ENCODE measurements at places on chromosomes 13 and 19. TPM values are rescaled to one million over a fixed set of nuclear protein-coding genes. Genes with fewer than 3 reads are reported as not detected.

The PTH2 gene
- total RNA-seq = not detected

The HIF3A gene
- 54.2 TPM for total RNA-seq

The VSIG10L gene
- 5.9 TPM for total RNA-seq

- H3K27ac ChIP-seq = no peak overlapping the region
- DNase-seq = no peak
- H3K4me3 ChIP-seq = no peak overlapping the region
- no peaks in the 10 kb centered on the region for H3K4me1 ChIP-seq
- H3K36me3 ChIP-seq = no peaks in the 10 kb centered on the region
- peaks cover 1% of the 10 kb centered on the region for H3K27me3 ChIP-seq
Measured at GRCh38 chr13:61692691-61693090, 277.0 kb upstream of the PCDH20 start.

DNA sequence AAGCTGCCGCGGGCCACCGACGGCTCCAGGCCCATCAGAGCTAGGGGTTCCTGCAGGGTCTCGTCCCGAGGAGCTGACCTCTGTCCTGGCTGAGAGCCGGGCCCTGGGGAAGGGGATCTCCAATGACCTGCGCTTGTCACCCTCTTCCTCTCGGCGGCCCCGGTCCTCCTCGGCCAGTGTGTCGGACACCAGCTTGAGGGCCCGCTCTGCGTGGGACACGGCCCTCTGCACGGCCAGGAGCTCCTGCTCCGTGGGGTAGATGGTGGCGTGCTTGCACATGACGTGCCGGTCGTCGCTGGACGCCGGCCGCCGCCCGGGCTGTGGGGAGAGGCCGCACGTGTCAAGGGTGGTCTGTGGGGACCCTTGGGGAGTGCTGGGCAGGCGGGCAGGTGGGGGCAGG is 32.7 kb upstream of the MATK start:
- H3K4me1 ChIP-seq = peaks cover 3% of the 10 kb centered on the region
- H3K4me3 ChIP-seq = no peak overlapping the region
- no peak overlapping the region for H3K27ac ChIP-seq
- DNase-seq = no peak

DNA sequence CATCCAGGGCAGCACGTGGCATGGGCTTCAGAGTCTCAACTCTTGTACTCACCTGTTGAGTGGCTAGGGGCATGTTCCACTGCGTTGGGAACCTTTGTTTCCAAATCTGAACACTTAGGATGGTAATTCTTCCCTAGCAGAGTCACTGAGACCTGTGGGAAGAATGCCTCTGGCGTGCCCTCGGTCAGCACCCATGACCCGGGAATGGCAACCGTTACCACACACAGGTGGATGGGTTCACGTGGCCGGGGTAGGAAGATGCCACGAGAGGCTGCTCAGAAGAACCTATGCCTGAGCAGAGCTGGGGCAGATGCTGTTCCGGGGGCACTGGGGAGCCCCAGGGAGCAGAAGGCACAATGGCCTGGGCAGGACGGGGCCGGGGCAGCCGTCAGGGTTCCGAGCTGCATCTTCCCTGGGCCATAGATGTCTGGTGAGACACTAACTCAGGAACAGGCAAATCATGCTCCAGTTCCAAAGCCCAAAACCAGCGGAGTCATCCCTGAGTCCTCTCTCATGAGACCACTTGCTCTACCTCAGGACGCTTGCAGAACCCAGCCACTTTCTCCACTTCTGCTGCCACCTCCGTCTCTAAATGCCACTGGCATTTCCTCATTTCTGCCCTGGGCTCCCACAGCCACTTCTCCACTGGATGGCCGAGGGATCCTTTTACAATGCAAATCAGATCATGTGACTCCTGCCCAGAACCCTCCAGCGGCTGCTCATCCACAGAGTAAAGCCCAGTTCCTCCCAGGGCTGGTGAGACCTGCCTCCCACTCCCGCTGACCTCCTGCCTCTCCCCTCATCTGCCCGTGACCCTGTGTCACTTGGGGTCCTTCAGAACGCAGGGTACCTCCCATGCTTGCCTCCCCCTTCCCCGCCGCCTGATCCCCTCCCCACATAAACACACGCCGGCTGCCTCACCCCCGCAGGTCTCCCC is 36.7 kb downstream of the FAM124A start:
- H3K27me3 ChIP-seq = no peaks in the 10 kb centered on the region
- H3K36me3 ChIP-seq = peaks cover 15% of the 10 kb centered on the region
- H3K4me1 ChIP-seq = no peaks in the 10 kb centered on the region
- no peak overlapping the region for H3K27ac ChIP-seq
- no peak for DNase-seq

DNA sequence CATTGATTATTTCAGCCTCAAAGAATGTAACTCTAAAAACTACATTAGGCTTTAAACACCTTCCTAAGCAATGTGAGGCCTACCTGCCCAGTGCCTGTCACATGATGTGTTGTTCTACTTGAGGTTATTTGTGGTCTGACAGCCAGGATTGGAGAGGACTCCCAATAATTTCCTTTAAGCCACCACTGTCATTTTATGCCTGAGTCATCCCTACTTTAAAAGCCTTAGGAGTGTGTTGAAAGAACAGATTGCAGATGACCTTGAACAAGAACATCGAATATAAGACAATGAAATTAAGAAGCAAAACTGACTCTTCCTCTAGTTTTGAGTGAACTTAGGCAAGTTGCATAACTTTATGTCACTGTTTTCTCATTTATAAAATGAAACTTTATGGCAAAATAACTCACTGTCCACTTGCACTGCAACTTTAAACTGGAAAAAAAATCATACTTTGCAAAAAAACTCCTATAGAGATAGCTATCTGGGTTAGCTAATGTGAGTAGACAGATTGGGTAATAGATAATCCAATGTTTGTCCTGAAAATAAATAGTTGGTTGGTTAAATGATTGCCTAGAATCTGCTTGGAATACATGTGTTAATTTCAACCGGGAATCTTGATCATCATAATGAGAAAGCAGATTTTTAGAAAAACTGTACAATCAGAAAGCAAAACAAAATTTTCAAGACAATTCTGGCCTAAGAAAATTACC is 361.2 kb downstream of the SUCLA2 start:
- DNase-seq = no peak
- no peaks in the 10 kb centered on the region for H3K36me3 ChIP-seq
- H3K4me1 ChIP-seq = no peaks in the 10 kb centered on the region
- no peak overlapping the region for H3K4me3 ChIP-seq

DNA sequence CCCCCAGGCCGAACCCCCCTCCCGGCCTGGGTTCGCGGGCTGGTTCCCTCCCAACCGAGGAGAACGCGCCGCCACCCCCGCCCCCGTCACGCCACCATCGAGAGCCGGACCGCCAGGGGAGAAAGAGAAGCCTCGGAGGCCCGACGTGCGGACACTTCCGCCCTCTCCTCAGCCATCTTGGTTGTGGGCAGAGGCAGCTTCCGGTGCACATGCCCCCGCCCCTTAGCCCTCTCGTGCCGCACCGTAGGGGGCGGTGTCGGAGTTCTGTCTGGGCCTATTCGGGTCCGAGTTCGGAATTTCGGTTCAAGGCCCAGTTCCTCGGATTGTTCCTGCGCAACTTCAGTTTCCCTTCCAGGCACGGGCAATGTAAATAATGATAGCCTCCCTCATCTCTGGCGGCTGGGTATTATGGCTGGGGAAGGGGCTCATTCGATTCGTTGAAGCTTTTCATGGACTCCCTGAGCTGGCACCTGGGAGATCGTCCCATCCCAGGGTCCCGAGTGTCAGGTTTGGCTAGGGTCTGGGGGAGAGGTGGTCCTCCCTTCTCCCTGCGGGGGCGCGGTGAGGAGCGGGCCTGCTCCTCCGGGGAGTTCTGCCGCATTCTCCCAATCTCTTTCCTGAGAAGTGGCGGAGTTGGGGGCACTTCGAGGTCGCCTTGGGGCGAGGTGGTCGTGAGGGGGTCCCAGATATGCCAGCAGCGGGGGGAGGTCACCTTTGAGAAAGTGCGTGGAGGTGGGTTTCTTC is at the start of the genes IER2 and STX10:
IER2 (plus strand) TSS at position 225 of the 744 bp plus-strand sequence. CDS start 2,776 bp downstream, outside the sequence.
STX10 (minus strand) TSS at position 189 of the 744 bp plus-strand sequence. CDS start 202 bp downstream, outside the sequence.
- peak within 1 kb of the TSS; percentile 99 for H3K4me3 ChIP-seq
- peaks cover 28% of the 10 kb centered on the region for H3K27me3 ChIP-seq
- peaks cover 28% of the 10 kb centered on the region for H3K36me3 ChIP-seq

- H3K36me3 ChIP-seq = no peaks in the 10 kb centered on the region
- H3K4me3 ChIP-seq = no peak overlapping the region
- no peak overlapping the region for H3K27ac ChIP-seq
- no peak for DNase-seq
- no peaks in the 10 kb centered on the region for H3K4me1 ChIP-seq
Measured at GRCh38 chr13:90803210-90803609, 544.3 kb upstream of the MIR17HG start.

- H3K4me1 ChIP-seq = peaks cover 70% of the 10 kb centered on the region
- H3K27ac ChIP-seq = peak overlapping the region; percentile 61
- no peak for DNase-seq
- peaks cover 22% of the 10 kb centered on the region for H3K27me3 ChIP-seq
- H3K36me3 ChIP-seq = no peaks in the 10 kb centered on the region
- peak overlapping the region; percentile 21 for H3K4me3 ChIP-seq
Measured at GRCh38 chr13:40480012-40480914, 186.2 kb downstream of the FOXO1 start.

- no peak for DNase-seq
- no peak overlapping the region for H3K4me3 ChIP-seq
- H3K27me3 ChIP-seq = peaks cover 1% of the 10 kb centered on the region
- no peaks in the 10 kb centered on the region for H3K36me3 ChIP-seq
- H3K4me1 ChIP-seq = no peaks in the 10 kb centered on the region
Measured at GRCh38 chr19:35689836-35690235, 14.5 kb upstream of the ZBTB32 start.

- H3K4me1 ChIP-seq = no peaks in the 10 kb centered on the region
- H3K36me3 ChIP-seq = no peaks in the 10 kb centered on the region
- H3K27ac ChIP-seq = no peak overlapping the region
- no peak for DNase-seq
- peaks cover 4% of the 10 kb centered on the region for H3K27me3 ChIP-seq
Measured at GRCh38 chr13:107365466-107366215, 797.7 kb upstream of the ARGLU1 start.

- no peak for DNase-seq
- peaks cover 1% of the 10 kb centered on the region for H3K27me3 ChIP-seq
- H3K27ac ChIP-seq = no peak overlapping the region
- no peak overlapping the region for H3K4me3 ChIP-seq
Measured at GRCh38 chr13:76350399-76350798, 535.8 kb downstream of the KCTD12 start.

- peaks cover 19% of the 10 kb centered on the region for H3K36me3 ChIP-seq
- DNase-seq = no peak
- peaks cover 5% of the 10 kb centered on the region for H3K4me1 ChIP-seq
- H3K4me3 ChIP-seq = no peak overlapping the region
- no peak overlapping the region for H3K27ac ChIP-seq
- H3K27me3 ChIP-seq = no peaks in the 10 kb centered on the region
Measured at GRCh38 chr19:38148337-38148736, 75.7 kb downstream of the DPF1 start.

DNA sequence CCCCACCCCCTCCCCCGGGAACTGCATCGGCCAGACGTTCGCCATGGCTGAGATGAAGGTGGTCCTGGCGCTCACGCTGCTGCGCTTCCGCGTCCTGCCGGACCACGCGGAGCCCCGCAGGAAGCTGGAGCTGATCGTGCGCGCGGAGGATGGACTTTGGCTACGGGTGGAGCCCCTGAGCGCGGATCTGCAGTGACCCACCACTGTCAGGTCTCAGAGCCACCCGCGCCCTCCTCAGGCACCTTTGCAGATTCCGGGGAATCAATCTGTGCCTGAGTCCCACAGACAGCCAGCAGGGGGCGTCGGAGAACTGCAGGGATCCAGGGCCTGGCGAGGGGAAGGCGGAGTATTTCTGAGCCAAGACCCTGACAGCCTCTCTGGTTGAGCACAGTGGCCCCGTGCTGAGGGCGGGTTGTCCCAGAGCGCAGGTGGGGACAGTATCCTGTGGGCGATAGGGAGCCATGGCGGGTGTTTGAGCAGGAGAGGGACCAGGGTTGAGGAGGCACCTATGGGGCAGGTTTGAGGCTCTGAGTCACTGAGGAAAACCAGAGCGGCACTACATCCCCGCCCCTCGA is 30.4 kb upstream of the CYP4F8 start:
- peaks cover 5% of the 10 kb centered on the region for H3K27me3 ChIP-seq
- no peaks in the 10 kb centered on the region for H3K4me1 ChIP-seq
- peaks cover 10% of the 10 kb centered on the region for H3K36me3 ChIP-seq
- DNase-seq = peak; percentile 46

DNA sequence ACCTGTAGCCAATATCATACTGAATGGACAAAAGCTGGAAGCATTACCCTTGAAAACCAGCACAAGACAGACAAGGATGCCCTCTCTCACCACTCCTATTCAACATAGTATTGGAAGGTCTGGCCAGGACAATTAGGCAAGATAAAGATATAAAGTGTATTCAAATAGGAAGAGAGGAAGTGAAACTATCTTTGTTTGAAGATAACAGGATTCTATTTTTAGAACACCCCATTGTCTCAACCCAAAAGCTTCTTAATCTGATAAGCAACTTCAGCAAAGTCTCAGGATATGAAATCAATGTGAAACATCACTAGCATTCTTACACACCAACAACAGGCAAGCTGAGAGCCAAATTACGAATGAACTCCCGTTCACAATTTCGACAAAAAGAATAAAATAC is 17.8 kb upstream of the CCNA1 start:
- peaks cover 9% of the 10 kb centered on the region for H3K4me1 ChIP-seq
- H3K4me3 ChIP-seq = no peak overlapping the region
- H3K27ac ChIP-seq = no peak overlapping the region
- no peaks in the 10 kb centered on the region for H3K36me3 ChIP-seq
- DNase-seq = no peak
- H3K27me3 ChIP-seq = no peaks in the 10 kb centered on the region

DNA sequence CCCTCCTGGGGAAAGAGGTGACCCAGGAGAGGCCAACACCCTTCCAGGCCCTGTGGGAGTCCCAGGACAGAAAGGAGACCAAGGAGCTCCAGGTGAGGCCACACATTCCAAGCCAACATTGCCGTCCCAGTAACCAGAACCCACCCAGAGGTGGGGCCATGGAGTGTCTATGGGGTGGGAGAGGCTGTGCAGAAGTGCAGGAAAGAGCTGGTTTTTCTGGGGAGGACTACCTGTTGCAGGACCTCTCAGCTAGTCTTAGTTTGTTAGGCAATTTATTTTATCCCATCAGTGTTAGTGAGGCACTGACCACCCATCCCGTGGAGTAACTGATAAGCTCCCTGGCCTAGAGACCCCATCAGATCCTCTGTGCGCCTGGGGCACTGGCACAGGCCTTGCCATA is 66.1 kb downstream of the RAB20 start:
- H3K36me3 ChIP-seq = peaks cover 69% of the 10 kb centered on the region
- no peak for DNase-seq
- peaks cover 2% of the 10 kb centered on the region for H3K4me1 ChIP-seq
- H3K27ac ChIP-seq = no peak overlapping the region

DNA sequence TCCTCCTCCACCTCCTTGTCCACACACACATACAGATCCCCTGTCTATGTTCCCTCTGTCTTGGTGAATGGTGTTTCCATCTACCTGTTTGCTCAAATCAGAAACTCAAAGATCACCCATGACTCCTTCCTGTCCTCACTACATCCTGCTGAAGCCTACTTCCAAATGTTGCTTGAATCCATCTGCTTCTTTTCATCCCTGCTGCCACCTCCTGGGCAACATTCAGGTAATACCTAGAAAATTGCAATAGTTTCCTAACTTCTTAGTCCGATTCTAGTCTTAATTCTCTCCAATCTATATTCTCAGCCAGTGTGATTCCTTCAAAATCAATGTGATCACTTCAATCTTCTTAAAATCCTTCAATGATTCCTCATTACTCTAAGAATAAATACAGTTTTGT is 155.5 kb upstream of the STARD13 start:
- no peak overlapping the region for H3K4me3 ChIP-seq
- H3K4me1 ChIP-seq = peaks cover 10% of the 10 kb centered on the region
- peaks cover 1% of the 10 kb centered on the region for H3K27me3 ChIP-seq
- H3K27ac ChIP-seq = peak overlapping the region; percentile 7
- H3K36me3 ChIP-seq = no peaks in the 10 kb centered on the region
- DNase-seq = peak; percentile 5

Measured in endothelial cell (in vitro differentiated cells).